ENCODE measurements at places on chromosomes 11 and 22.
A peak's percentile ranks its signal among the peaks of the same experiment; 100 is the strongest.

GRCh38 chr11:126538071-126538470, 182.6 kb downstream of the ST3GAL4 start:
- H3K27me3 ChIP-seq = peaks cover 7% of the 10 kb centered on the region
- H3K27ac ChIP-seq = no peak overlapping the region
- no peak for DNase-seq
- H3K4me3 ChIP-seq = no peak overlapping the region
- H3K4me1 ChIP-seq = no peaks in the 10 kb centered on the region
- H3K36me3 ChIP-seq = no peaks in the 10 kb centered on the region

- no peak overlapping the region for H3K4me3 ChIP-seq
- H3K27ac ChIP-seq = no peak overlapping the region
- H3K27me3 ChIP-seq = no peaks in the 10 kb centered on the region
- DNase-seq = peak; percentile 51
These were observed 12.0 kb downstream of the BRSK2 start for GRCh38 chr11:1401656-1402221.

DNA sequence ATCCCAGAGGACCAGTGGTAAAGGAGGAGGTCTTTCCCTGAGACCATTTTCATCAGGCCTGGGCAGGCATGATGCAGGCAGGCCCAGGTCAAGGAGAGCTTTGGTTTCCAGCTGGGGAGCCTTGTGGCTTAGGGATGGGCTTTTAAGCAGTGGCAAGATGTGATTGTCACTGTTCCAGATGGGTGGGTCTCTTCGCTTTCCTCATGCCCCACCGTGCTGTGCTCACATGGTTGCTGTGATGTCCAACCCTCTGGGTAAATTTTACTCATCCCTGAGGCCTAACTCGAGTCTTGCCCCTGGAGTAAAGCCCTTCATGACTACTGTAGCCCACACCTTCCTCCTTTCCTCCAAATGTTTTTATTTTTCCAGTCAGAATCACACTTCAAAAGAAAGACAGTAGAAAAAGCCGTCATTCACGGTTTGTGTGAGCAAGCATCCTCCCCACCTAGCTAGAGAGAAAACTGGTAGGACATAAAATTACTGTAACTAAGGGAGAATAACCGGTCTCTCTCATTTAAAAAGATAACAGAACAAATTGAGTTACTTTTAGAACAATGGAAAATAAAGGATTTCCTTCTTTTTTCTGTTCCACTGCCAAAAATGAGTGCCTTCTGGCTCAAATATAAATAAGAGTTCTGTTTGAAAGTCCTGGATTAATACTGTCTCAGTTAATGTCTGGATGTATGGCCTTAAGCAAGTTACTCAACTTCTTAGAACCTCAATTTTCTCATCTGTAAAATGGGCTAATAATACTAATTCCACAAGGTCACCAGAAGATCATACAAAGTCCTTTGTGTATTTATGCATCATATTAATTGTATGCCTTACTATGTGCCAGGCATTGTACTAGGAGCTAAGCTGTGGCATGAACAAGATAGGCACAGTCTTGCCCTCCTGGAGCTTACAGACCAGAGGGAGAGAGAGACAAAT, 84.9 kb downstream of the ME3 start:
- peaks cover 19% of the 10 kb centered on the region for H3K4me1 ChIP-seq
- H3K4me3 ChIP-seq = no peak overlapping the region
- H3K27me3 ChIP-seq = peaks cover 6% of the 10 kb centered on the region
- no peak overlapping the region for H3K27ac ChIP-seq
- H3K36me3 ChIP-seq = peaks cover 2% of the 10 kb centered on the region

GRCh38 chr11:128206461-128206860, 380.9 kb downstream of the ETS1 start:
- H3K27me3 ChIP-seq = no peaks in the 10 kb centered on the region
- peaks cover 47% of the 10 kb centered on the region for H3K4me1 ChIP-seq
- H3K4me3 ChIP-seq = no peak overlapping the region
- DNase-seq = no peak

- H3K4me3 ChIP-seq = no peak overlapping the region
- no peaks in the 10 kb centered on the region for H3K4me1 ChIP-seq
- no peaks in the 10 kb centered on the region for H3K27me3 ChIP-seq
These were observed 15.0 kb downstream of the ALKBH3 start for GRCh38 chr11:43895601-43896000.

DNA sequence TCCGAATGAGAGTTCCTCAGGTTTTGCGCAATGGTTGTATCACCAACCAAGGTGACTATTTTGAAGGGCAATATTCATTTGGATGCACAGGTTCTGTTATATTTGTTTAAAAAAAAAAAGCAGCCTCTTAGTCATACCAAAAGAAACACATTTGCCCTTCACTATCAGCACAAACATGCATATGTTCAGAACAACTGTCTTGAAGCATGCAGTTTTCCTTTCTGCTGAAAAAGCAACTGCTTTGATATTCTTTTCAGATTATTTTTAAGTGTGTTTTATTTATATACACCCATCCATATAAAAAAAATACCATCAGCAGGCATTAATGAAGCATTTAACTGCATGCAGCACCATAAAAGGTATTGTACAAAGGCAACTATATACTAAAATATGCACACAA, 67.8 kb downstream of the RBFOX2 start:
- no peak for DNase-seq
- H3K4me3 ChIP-seq = no peak overlapping the region
- no peak overlapping the region for H3K27ac ChIP-seq
- H3K4me1 ChIP-seq = no peaks in the 10 kb centered on the region
- no peaks in the 10 kb centered on the region for H3K36me3 ChIP-seq

- DNase-seq = no peak
- H3K27ac ChIP-seq = no peak overlapping the region
- H3K4me3 ChIP-seq = no peak overlapping the region
- H3K36me3 ChIP-seq = peaks cover 14% of the 10 kb centered on the region
These were observed 91.6 kb downstream of the ATXN10 start for GRCh38 chr22:45763236-45763624.

DNA sequence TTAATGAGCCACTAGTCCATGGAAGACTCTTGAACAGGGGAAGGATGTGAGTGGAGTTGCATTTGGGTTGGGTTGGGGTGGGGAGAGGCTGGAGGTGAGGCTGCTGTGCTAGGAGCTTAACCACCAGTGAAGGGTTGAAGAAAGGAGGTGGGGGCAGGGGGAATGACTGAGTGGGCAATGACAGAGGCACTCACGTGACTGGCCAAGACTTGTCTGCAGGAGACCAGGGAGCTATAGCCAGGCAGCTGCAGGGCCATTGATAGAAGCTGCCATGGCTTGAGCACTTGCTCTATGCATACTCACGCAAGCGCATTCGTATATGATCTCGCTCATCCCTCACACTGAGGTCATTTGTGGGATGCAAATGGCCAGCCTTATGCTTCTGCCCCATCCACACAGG, 4.0 kb downstream of the LMO2 start:
- H3K36me3 ChIP-seq = no peaks in the 10 kb centered on the region
- peaks cover 85% of the 10 kb centered on the region for H3K27me3 ChIP-seq
- H3K4me3 ChIP-seq = no peak overlapping the region
- no peak for DNase-seq
- H3K27ac ChIP-seq = no peak overlapping the region
- peaks cover 23% of the 10 kb centered on the region for H3K4me1 ChIP-seq

- H3K4me1 ChIP-seq = no peaks in the 10 kb centered on the region
- DNase-seq = no peak
- no peaks in the 10 kb centered on the region for H3K36me3 ChIP-seq
- no peak overlapping the region for H3K4me3 ChIP-seq
These were observed 567.0 kb upstream of the CADM1 start for GRCh38 chr11:116071241-116071640.

GRCh38 chr11:76683161-76684095, 12.9 kb upstream of the LRRC32 start:
- no peak overlapping the region for H3K27ac ChIP-seq
- H3K36me3 ChIP-seq = no peaks in the 10 kb centered on the region
- H3K4me1 ChIP-seq = peaks cover 34% of the 10 kb centered on the region

DNA sequence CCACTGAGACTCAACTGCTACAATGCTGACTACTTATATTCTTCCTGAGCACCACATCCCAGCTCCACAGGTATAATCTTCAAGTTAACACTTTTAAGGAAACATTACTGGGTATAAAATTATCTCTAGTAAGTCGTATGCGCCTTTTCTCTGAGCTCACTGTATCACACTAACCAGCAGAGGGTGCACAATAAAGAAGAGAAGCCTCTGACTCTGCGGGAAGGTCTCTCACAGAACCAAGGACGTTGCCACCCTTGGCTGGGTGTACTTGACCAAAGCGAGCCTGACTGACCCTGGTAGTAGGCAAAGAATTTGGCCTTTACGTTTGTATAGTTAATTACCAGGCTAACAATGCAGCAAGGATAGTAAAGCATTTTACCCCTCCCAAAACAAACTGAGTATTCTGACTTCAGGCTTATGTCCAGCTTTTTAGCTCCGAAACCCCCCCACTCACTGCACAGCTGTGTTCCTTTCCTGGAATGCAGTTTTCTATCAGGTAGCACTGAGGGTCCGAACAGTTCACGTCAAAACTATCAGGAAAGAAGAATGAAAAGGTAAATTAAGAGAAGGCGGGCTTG, at the start of gene BTBD18:
Gene BTBD18 (minus strand): TSS at position 144 of the 578 bp plus-strand sequence. CDS start 631 bp downstream, outside the sequence.
- H3K36me3 ChIP-seq = peaks cover 13% of the 10 kb centered on the region
- DNase-seq = no peak
- H3K27me3 ChIP-seq = no peaks in the 10 kb centered on the region
- peaks cover 7% of the 10 kb centered on the region for H3K4me1 ChIP-seq
- H3K27ac ChIP-seq = no peak within 1 kb of the TSS

DNA sequence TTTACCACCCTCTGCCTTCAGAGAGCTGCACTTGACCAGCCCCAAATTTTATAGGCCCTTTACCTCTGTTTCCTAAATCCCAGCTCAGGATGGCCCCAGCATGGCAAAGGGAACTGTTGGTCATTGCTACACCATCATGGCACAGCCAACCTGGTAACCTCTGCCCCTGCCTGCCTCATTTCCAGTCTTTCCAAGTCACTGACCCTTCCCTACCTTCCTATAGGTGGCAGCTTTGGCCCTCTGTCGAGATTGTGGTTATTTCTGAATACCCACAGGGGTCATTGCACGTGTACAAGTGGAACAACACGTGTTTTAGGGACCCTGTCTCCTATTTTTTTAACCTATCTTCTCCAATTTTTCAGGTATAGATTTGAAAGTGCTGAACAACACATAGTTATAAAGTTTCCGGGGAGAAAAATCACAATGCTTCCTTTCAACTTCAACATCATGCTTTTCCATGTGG, 2.8 kb downstream of the GALNT18 start:
- peaks cover 42% of the 10 kb centered on the region for H3K27me3 ChIP-seq
- no peaks in the 10 kb centered on the region for H3K36me3 ChIP-seq
- H3K4me3 ChIP-seq = peak overlapping the region; percentile 80
- no peak overlapping the region for H3K27ac ChIP-seq

GRCh38 chr22:50603511-50604255, 3.1 kb downstream of the MAPK8IP2 start:
- H3K27ac ChIP-seq = no peak overlapping the region
- DNase-seq = no peak
- no peak overlapping the region for H3K4me3 ChIP-seq
- peaks cover 3% of the 10 kb centered on the region for H3K4me1 ChIP-seq
- peaks cover 2% of the 10 kb centered on the region for H3K36me3 ChIP-seq

DNA sequence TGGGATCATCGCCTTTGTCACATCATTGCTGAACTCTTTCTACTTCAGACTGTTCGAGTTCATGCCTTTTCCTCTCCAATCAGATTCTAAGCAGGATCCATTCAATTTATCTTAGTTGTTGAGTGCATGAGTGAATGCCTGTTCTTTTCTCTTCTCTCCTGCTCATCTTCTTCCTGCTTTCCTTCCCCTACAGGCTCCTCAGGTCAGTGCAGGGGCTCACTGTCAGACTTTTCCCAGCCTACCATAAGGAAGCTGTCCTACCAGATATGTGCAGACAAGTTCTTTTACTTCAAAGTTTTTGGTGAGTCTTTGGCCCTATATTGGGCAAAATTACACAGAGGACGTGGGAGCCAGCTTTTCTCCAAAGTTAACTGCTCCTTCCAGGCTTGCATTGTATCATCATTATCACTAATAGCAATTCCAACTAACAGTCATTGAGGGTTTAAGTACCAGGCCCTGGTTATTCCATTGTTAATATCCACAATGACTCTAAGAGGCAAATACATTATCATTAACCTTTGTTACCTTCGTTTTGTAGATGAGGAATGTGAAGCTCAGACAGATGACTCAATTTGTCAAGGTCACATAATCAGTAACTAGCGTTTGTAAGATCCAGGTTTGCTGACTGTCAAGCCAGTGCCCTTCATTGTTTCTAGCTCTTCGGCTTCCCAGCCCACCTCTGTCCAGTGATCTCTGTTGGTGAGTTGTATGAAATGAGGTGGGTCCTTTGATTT, 30.4 kb downstream of the OR6Q1 start:
- H3K4me1 ChIP-seq = no peaks in the 10 kb centered on the region
- no peaks in the 10 kb centered on the region for H3K36me3 ChIP-seq
- no peak for DNase-seq

- H3K36me3 ChIP-seq = no peaks in the 10 kb centered on the region
- peaks cover 3% of the 10 kb centered on the region for H3K4me1 ChIP-seq
- no peak for DNase-seq
- H3K4me3 ChIP-seq = no peak overlapping the region
- H3K27ac ChIP-seq = no peak overlapping the region
These were observed 41.2 kb downstream of the GGTLC2 start for GRCh38 chr22:22685586-22685985.

DNA sequence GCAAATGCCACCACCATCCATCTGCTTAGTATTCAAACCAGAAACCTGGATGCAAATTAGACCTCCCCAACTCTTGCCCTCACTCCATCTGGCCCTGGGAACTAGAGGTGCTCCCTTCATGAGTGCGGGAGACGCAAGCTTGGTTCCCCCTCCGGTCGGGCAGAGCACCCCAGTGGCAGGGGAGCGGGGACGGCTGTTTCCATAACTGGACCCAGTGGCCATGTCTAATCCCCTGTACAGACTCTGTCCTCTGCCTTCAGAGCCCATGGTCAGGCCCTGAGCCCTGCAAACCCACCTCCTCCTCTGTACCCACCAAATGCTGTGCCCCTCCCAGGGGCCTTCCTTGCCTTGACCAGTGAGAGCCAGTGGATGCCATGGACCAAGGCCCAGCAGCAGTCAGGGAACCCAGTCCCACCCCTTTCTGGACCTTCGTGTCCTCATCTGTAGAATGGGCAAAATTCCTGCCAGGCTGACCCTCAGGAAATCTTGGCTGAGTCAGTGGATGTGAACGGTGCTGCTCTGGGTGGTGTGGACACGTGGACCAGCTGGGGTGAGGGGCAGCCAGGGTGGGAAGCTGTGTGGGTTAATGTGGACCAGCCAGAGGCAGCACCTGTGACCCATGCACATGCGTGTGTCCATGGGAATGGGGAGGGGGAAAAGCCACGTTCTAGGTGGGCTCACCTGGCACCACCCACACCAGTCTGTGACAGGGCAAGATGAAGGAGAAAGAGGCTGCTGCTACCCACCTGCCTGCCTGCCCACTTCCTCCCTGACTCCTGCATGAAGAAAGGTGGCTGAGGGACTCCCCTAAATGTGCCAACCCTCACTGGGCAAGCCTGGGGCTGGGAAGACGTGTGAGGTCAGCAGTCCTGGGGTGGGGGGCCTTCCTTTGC, 72.8 kb downstream of the LRRC32 start:
- H3K4me3 ChIP-seq = no peak overlapping the region
- H3K4me1 ChIP-seq = peaks cover 44% of the 10 kb centered on the region
- no peak for DNase-seq
- peak overlapping the region; percentile 27 for H3K27ac ChIP-seq
- no peaks in the 10 kb centered on the region for H3K36me3 ChIP-seq
- H3K27me3 ChIP-seq = peaks cover 18% of the 10 kb centered on the region
